ENCODE measurements at places on chromosomes 6 and 20. TPM values are rescaled to one million over a fixed set of nuclear protein-coding genes. Genes with fewer than 3 reads are reported as not detected.

DNA sequence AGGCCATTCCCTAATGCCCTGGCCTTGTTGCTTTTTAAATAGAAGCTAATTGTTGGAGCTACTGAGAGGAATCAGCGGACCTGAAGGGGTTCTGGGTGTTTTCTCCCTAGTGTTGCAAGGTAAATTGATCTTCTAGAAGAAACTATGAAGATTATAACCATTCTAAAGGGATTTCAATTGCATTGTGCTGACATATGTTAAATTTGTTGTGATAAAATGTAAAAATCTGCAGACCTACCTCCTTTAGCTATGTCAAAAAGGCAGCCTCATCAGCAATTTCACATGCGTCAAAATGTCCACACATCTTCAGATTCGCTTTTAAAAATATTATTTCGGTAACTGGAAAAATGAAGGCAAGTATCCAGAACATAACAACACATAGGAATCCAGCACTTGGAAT, 44.4 kb downstream of the IYD start:
- DNase-seq = no peak

PGC gene
- total RNA-seq = not detected

DNA sequence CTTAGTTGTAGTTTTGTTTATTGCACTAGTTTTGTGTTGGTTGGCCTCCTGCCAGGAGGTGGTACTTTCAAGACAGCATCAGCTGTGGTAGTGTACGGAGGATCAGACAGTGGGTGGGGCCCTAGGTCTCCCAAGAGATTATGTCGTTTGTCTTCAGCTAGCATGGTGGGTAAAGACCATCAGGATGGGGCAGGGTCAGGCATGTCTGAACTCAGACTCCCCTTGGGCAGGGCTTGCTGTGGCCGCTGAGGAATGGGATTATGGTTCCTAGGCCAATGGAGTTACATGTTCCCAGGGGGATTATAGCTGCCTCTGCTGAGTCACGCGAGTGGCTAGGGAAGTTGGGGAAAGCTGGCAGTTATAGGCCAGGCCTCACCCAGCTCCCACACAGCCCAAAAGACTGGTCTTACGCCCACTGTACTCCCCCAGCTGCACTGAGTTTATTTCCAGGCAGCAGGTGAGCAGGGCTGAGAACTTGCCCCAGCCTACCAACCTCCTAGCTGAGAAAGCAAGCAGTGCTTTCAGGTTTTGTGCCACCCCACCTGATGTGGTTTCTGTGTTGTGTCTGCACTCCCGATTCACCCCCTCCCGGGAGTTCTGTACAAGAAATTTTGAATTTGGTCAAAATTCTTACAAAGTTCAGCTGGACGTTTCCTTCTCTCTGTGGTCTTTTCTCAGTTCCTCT, 24.7 kb downstream of the ZSCAN31 start:
- DNase-seq = peak; percentile 60

GRCh38 chr20:47770935-47771334, 14.3 kb downstream of the SULF2 start:
- DNase-seq = no peak

DNA sequence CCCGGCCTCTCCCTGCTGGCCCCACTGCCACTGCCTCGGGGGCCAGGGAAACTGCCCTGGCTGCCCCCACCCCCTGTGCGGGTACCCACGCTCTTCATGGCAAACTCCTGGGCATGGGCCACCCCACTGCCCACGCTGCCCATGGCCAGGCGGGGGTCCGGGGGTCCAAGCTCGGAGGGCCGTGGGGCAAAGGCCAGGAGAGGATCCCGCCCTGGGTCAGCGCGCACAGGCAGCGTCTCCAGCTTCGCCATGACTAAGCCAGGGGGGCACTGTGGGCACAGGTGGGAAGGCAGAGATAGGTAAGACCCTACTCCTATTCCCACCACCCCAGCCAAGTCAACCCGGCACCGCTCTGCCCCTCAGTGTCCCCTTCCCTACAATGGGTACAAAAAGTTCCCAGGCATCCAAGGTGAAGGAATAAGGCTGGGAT, 6.4 kb downstream of the LZTS3 start:
- DNase-seq = no peak

MCHR2 gene
- total RNA-seq = not detected

All from foreskin keratinocyte (primary cell).